ENCODE measurements at places on chromosomes 1 and 21.

GRCh38 chr21:25464275-25464674 lies 143.0 kb downstream of the MRPL39 start:
- peak; percentile 38 for DNase-seq

GRCh38 chr1:105795741-105796140 lies 1260.7 kb upstream of the PRMT6 start:
- DNase-seq, result no peak

GRCh38 chr1:214404154-214404553 lies 123.2 kb downstream of the SMYD2 start:
- DNase-seq, result no peak

DNA sequence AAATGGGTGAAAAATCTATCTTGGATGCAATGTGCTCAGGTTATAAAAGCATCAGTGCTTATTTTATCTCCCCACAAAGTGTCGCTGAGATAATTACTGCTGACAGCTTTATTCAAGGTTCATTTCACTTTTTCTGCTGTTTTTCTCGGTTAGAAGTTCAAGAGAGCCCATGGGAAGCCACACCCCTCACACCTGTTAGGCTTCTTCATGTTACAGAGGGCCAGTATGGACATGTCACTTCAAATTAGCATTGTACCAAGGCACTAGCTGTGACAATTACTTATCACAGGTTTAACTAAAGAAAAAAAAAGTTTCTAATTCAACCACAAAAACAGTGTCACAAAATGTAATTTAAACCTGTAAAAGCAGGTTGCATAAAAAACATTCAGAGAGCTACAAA lies 187.3 kb upstream of the DMRTA2 start:
- no peak for DNase-seq

DNA sequence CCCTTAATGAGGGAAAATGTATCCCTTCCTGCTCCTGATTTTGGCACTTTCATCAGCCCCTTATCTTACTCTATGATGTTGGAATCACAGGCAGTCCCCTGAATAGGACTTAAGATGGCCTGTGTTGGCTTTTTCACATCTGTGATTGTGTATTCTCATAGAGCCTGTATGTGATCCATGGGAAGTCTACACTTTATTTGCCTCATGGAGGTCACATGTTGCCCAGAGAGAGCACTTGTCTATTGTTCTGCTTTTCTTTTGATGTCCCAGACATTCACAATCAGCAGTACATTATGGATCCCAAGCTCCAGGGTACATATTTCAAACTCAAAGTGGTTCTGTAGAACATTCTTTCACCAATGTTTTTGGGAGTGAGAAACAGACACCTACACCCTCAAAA lies 885.2 kb upstream of the ADGRL2 start:
- no peak for DNase-seq

GRCh38 chr1:1796466-1796865 lies 18.2 kb upstream of the NADK start:
- no peak for DNase-seq

DNA sequence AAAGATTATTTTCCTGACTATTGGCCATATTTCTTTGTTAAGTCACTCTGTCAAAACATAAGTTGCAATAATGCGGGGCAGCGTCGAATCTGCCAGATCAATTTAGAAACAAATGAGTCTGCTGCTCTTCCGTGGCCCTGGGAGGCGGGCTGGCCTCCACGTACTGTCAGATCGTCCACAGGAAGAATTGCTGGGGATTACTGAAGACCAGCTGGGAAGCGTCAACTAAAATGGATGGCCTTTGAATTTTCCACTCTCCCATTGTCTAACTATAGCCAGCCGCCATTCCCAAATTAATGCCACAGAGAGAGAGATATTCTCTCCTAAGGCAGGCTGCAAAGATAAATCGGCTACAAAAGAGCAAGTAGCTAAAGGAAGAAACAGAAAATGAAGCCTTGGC lies 560.2 kb downstream of the SMYD3 start:
- no peak for DNase-seq

DNA sequence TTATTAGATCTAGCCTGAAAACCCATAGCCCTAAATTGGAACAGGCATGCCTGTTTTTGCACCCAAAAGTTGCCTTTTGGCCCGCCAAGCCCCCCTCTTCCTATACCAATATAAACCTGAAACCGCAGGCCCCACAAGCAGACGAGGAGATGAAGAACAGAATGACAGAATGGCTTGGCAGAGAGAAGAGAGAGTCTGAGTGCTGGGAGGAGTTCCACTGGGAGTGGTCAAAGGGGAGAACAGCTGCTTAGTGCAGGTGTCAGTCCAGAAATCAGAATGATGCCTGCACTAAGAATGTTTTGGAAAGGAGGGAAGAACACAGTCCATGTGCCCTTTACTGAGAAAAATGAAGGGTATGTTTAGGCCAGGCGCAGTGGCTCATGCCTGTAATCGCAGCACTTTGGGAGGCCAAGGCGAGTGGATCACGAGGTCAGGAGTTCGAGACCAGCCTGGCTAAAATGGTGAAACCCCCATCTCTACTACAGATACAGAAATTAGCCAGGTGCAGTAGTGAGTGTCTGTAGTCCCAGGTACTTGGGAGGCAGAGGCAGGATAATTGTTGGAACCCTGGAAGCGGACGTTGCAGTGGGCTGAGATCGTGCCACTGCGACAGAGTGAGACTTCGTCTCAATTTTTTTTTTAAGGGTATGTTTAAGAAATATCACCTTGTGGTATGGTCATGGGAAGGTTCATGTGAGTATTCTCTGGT lies 9.4 kb downstream of the DYRK1A start:
- DNase-seq, result no peak

DNA sequence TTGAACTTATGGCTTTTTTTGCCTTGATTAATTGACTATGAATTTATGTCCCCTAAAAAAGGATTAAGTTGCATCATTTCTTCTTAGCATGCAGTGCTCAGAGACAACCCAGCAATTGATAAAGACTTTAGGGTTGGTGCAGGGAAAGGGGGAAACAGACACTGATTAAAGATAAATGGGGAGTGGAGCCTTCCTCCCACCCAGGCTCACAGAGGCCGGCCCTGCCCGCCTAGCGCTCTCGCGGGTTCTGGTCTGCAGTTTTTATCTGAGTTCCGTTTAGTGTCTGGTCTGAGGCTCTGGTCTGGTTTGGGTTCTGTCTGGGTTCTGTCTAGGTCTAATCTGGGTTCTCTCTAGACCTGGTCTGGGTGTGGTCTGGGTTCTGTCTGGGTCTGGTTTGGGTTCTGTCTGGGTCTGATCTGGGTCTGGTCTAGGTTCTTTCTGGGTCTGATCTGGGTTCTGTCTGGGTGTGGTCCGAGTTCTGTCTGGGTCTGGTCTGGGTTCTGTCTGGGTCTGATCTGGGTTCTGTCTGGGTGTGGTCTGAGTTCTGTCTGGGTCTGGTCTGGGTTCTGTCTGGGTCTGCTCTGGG lies 48.1 kb downstream of the ABCG1 start:
- DNase-seq, result no peak

DNA sequence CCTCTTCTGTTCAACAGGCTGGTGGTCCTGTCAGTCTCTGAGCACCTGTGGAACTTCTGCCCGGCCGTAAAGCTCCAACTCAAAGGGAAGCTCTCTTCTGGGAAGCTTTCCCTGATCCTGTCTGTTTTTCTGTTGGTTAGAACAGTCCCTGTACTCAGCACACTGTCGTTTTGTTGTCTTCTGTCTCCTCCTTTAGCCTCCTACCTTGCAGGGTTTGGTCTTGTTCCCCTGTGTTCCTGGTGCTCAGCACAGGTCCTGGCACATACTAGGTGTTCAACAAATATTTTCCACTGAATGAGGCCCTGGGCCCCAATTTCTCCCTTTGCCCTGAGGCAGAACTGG lies 328 bp upstream of the KDF1 start:
- DNase-seq, result no peak

DNA sequence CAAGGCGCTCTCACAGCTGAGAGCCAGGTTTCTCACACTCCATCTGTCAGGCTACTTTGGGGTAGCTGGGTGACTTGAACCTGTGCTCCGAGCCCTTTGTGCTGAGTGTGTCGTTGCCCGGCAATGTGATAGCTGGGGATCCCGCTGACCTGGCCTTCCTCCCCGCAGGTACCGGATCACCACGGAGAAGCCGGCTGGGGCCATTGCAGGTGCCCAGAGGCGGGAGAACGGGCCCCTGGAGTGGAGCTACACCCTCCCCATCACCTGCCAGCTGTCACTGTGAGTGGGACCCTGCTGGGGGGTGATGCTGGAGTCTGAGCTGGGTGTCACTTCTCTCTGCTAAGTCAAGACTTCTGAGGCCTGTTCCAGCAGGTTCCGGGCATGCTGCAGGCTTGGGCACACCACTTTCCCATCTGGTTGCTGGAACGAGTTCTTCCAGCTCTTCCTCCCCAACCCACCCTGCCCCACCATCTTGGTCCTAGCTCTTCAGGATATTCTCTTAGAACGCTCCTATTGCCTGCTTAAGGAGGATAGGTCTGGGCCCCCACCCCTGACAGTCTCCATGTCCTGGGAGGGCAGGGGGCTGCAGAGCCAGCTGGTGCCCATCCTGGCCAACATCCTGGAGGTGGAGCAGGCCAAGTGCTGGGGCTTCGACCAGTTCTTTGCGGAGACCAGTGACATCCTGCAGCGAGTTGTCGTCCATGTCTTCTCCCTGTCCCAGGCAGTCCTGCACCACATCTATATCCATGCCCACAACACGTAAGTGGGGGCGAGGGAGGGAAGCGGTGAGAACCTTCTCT lies 7.5 kb downstream of the IKBKE start:
- DNase-seq, result no peak

DNA sequence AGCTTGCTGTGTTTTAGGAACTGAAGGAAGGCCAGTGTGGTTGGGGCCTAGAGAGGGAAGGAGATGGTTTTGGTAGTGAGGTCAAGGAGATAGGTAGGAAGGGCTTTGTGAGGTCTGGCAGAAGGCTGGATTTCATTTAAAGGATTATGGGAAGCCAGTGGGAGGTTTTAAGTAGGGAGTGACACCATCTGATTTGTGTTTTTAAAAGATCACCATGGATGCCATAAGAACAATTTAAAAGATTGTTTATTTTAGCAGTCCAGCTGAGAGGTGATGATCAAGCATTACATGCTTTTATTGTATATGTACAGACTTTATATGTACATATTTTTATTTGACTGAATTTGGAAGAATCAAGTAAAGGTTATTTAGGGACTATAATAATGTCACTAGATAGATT lies 26.4 kb downstream of the RGL1 start:
- no peak for DNase-seq

DNA sequence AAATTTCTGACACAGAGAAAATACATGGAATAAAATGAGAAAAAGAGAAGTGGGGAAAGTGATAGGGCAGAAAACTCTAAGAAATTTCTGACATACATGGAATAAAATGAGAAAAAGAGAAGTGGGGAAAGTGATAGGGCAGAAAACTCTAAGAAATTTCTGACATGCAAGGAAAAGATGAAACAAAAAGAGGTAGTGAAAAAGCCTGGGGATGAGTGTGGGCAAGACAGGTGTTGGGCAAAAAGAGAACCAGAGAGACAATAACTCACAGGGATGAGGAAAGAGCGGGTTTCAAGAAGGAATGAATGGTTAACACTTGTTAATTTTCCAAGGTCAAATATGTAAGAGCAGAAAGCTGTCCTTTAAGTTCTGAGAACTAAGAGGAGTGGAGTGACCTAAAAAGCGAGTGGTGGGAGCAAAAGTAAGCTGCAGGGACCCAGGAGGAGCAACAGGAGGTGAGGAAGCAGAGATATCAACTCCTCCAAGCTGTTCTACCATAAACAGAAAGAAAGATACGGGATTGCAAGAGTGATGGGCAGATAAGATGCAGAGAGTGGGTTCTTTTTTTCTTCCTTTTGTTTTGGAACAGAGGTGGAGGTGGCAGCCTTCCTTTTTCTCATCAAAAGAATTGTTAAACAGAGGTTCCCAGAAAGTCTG lies 29.9 kb upstream of the EXO1 start:
- DNase-seq, result no peak

DNA sequence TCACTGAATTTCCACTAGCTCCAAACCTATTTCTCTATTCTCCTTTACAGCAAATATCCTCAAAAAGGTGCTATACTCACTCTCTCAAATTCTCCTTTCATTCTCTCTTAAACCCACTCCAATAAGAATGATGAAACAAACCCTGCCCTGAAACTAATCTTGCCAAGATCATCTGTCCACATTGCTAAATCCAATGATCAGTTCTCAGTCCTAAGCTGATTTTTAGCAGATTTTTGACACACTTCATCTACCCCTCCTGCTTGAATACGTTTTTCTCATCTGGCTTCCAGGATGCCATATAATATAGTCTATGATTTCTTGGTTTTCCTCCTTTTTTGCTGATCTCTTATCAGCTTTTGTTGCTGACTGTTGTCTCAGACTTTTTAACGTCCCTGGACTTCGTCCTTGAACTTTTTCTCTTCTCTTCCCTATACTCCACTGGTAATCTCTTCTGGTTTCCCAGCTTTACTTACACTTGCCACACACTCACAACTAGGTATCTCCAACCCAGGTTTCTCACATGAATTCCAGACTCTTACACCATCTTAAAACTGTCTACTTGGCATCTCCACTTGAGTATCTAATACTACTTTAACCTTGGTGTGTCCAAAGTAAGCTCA lies 35.3 kb downstream of the RERE start:
- no peak for DNase-seq

DNA sequence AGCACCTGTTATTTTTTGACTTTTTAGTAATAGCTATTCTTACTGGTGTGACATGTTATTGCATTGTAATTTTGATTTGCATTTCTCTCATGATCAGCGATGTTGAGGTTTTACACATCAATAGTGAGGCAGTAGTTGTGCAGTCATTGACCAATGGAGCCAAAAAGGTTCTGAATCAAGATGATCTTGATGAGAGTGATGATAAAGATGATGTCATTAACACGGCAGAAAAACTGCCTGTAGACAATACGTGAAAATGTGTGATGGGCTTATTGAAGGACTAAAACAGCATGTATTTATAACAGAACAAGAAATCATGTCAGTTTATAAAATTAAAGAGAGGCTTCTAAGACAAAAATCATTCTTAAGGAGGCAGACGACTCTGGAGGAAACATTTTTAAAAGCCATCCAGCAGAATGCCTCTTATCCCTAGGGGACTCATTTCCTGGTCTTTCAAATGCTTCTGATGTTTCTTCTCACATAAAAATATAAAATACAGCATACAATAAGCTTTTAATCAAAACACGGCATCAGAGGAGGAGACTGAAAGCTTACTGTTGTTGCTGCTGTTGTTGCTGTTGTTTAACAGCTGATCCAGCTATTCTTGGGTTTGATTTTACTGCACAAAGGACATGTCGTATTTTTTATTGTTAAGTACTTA lies 400.3 kb downstream of the LTN1 start:
- DNase-seq, result no peak

GRCh38 chr1:206944703-206945102 lies 1.6 kb downstream of the PIGR start:
- no peak for DNase-seq

- DNase-seq, result no peak
Measured at GRCh38 chr1:64194168-64195080, 9.0 kb upstream of the UBE2U start.

- no peak for DNase-seq
Measured at GRCh38 chr1:50421366-50421748, 1.9 kb downstream of the DMRTA2 start.

DNA sequence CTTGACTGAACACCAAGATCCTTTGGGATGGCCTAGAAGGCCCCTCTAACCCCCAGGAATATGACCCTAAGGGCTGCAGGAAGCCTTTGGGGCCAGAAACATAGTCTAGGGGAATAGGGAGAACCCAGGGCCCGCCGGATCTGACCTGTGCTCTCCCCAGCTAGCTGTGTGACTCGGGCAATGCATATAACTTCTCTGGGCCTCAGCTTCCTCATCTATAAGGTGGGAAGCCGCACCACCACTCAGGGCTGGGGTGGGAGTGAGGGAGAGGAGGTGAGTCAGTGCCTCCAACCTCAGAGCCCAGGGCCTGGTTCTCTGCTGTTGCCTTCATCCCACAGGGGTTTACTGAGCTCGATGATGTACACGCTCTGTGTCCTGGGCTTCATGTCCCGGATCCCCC lies 434.4 kb downstream of the PTPRU start:
- no peak for DNase-seq
